Stimulated activated CD8-positive, alpha-beta memory T cell treated with anti-CD3 and anti-CD28 coated beads, Interleukin-7, amount 100 ng/mL, for 48 hours (primary cell): ENCODE measurements at places on chromosomes 2 and 18.

GRCh38 chr18:4987452-4988405 lies 209.3 kb downstream of the AKAIN1 start:
- DNase-seq, result no peak

- DNase-seq, result no peak
Measured at GRCh38 chr2:105526000-105526925, 127.4 kb upstream of the FHL2 start.

GRCh38 chr2:230592775-230593174 lies 119.9 kb upstream of the CAB39 start:
- DNase-seq, result no peak

GRCh38 chr2:42754021-42754775 lies 9.7 kb downstream of the OXER1 start:
- no peak for DNase-seq

GRCh38 chr2:216733046-216733445 lies 37.7 kb upstream of the IGFBP5 start:
- DNase-seq, result no peak

DNA sequence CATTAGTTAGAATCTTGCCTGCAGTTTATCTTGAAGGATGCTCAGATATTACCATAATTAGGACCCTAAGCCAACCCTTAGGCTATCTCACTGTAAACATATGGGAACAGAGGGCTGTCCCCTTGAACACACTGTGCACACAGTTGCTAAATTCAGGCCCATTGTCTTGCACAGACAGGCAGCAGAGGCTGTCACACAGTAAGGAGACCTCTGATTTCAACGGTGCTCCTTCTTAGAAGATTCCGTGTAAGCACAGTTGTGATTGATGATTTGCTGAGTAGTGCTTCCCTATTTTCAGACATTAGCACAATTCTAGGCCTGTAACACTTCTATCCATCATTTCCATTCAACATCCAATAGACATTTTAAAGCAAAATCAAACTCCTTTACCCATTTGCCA lies 108.0 kb downstream of the RNF152 start:
- DNase-seq, result no peak

DNA sequence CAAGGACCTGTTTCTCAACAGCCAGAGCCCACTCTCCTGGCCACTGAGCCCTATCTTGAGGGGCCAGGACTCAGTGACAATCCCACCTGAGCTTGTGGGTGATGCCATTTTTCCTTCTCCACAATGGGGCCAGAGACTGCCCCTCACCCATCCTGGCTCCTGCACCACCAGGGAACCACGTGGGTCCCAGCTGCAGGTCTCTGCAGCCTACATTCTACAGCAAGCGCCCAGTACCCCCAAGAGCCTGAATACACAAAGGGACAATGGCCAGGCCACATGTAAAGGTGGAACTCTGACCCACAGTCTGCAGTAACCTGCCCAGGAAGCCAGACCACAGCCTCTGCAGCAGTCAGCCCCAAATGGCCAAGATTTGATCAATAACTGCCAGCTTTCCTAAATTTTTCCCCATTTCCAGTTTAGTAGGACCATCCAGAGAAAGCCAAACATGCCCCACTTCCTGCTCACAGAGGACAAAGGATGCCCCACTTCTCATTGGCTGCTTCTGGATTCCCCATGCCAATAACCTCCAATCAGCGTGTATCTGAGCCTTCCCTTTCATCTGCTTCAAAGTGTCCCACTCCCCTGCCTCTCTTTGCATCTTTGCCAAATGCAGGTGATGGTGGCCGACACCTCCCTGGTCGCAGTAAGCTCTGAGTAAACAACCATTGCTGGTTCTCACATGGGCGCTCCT lies 19.1 kb downstream of the HS1BP3 start:
- DNase-seq, result no peak

DNA sequence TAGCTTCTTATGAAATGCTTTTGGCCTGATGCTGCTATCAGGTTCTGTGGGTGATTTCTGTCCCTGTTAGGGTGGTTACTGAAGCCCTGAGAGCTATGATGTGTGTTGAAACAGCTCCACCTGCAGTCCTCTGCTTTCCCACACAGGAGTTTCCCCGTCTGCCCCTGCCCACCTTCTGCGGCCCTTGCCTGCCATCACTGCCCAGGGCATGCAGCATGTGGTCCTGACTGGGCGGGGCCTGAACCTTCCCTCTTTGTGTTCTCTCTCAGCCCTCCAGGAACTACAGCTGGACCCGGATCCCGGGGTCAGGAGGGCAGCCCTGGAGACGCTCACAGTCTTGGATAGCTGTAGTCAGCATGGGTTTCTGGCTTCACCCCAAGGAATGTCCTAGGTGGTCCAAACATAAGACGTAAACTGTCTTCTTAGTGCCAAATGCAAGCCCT lies 21.4 kb downstream of the HJURP start:
- no peak for DNase-seq

DNA sequence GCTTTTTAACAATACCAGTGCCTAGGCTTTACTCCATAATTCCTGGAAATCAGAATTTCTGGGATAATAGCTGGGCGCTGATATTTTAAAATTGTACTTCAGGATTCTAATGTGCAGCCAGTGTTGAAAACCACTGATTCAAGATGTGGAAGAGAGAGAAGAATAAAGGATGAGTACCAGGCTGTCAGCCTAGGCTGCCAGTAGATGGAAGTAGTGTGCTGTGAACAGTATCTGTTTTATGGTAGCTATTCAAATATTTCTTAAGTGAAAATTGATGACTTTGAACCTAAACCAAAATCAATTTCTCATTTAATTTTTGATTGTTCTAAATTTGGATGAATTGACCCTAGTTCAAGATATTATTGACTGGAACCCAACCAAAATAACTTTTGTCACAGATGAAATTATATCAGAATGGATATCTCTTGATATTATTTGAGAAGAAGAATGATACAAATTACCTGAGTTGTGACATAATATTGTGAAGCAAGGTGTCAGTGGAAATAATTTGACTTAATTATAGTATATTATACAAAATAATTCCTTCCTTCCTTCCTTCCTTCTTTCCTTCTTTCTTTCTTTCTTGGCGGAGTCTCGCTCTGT lies 88.0 kb downstream of the COMMD1 start:
- no peak for DNase-seq

- no peak for DNase-seq
Measured at GRCh38 chr2:10231551-10232085, 71.1 kb upstream of the HPCAL1 start.

DNA sequence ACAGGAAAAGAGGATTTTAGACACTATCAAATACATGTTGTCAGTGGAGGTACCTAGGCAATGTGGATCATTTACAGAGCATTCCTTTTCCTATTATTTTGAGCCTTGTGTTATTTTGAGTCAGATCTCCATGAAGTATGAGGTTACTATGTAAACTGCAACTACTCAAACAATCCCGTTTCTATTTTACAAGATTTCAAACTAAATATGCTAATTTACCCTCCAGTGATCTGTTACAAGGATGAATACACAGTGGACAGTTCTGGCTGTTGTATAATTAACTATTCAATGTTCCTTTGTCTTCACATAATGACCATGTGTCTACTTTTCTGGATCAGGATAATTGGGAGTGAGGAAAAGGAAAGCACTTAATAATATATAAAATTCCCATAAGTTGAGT lies 4.6 kb downstream of the HOXD1 start:
- DNase-seq, result no peak

DNA sequence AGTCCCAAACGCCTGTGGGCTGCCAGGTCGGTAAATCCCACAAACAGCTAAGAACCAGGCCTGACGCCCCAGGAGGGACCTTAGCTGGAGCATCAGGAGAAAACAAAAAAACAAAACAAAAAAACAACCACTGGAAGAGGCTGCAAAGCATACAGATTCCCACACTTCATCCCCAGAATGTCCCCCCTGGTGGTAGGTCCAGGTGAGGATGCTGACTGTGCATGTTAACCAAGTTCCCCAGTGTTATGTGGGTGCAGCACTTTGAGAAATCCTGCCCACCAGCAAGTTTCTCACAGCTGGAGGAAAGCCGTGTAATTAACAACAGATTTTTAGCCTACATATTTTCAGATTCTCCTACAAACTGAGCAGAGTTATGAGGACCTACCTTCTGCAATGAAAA lies 15.1 kb downstream of the ST3GAL5 start:
- DNase-seq, result no peak

- DNase-seq, result no peak
Measured at GRCh38 chr18:53799134-53799533, 425.3 kb downstream of the MBD2 start.
